ENCODE measurements at places on chromosomes 16 and 17. TPM values are rescaled to one million over a fixed set of nuclear protein-coding genes. Genes with fewer than 3 reads are reported as not detected.

- no peak for DNase-seq
Measured at GRCh38 chr17:81405411-81405872, 10.2 kb downstream of the BAHCC1 start.

DNA sequence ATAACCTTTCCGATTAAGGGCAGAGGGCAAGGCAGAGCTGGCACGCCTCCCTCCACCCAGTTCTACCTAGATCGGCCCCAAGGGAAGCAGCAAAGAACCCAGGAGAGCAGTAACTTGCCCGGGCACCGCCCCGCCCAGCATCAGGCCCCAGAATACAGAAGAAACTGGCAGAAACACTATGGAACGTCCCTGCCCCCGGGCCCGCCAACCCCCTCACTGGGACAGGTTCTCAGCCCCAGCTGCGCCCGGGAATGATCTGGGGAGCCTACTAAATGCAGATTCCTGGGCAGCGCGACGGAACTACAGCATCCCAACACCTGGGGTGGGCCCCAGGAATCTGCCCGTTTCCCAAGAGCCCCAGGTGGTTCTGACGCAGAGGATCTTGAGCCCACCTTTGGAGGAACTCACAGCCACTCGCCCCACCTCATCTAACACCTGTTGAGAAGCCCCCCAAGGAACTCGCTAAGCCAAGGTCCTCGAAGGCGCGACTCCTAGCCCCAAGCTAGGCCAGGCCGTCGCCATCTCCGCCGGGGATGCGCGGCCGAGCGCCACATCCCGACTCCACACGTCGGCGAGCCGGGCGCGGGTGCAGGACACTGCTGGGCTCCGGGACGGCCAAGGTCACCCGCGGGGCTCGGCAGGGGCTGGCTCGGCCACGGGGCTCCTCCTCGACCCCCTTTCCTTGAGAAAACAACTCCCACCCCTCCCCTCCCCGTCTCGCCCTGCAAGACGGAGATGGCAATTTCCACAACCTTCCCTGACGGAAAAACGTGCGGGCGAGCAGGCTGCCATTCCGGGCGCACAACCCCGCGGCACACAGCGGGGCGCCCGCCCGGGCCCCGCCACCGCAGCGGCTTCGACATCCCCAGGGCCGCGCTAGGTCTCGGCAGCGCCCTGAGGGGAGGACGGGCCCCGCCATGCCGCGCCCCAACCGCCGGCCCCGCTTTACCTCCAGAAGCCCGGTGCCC lies 913 bp downstream of the CDIP1 start:
- DNase-seq: no peak

The MRPL45 gene
- total RNA-seq: 59.5 TPM

- peak; percentile 88 for DNase-seq
Measured at GRCh38 chr16:8108991-8109509, 481.3 kb downstream of the TMEM114 start.

GRCh38 chr17:44378171-44378705 lies 11.2 kb downstream of the ITGA2B start:
- DNase-seq: no peak

- DNase-seq: peak; percentile 53
Measured at GRCh38 chr17:6435968-6436367, 1.0 kb upstream of the AIPL1 start.

GRCh38 chr16:81713796-81714195 lies 65.3 kb upstream of the PLCG2 start:
- no peak for DNase-seq

GRCh38 chr17:60557805-60558204 lies 31.8 kb upstream of the APPBP2 start:
- no peak for DNase-seq

- DNase-seq: peak; percentile 49
Measured at GRCh38 chr16:56866955-56867830, 2.2 kb downstream of the SLC12A3 start.

DNA sequence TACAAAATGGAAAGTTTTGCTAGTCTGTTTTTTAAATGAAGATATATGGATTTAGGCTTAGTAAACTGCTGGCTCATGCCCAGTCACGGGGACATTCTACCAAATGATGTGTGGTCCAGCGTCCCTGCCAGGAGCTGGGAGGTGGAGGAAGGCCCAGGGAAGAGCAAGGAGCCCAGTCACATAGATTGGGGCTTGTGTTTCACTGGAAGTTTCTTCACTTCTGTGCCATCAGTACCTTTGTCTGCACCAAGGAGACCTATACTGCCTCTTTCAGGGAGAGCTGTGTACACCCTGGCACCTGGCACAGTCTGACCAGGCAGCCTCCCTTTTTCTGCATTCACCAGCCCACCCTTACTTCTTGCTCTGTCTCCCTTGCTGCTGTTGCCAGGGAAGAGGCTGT lies 32.6 kb upstream of the ERN1 start:
- no peak for DNase-seq
